Fibroblast of skin of abdomen (primary cell): ENCODE measurements at places on chromosomes 11 and 22.

- DNase-seq: no peak
Observed at GRCh38 chr11:555780-556661, 4.5 kb downstream of the LMNTD2 start.

GRCh38 chr22:23894710-23895598 lies 771 bp downstream of the MIF start:
- peak; percentile 74 for DNase-seq

GRCh38 chr11:79274636-79275331 lies 166.0 kb downstream of the TENM4 start:
- DNase-seq: peak; percentile 88

GRCh38 chr11:1659506-1659905 lies 29.9 kb downstream of the KRTAP5-5 start:
- DNase-seq: no peak

DNA sequence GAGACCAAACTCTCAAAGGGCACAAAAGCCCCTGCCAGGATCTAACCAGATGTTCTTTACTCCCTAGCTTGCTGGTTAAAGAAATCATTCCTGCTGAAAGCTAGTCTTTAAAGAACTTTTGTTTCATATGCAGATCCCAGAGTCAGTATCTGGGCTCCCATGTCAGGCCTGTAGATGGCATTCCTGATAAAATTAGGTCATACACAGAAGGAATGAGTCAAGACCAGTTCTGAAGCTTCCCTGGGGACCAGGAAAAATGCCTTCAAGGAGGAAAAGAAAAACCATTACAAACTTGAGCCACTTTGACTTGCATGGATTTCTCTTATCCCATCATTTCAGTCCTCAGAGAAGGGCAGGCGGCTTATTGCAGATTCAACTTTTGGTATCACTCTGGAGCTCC lies 5.9 kb downstream of the DBX1 start:
- peak; percentile 71 for DNase-seq

DNA sequence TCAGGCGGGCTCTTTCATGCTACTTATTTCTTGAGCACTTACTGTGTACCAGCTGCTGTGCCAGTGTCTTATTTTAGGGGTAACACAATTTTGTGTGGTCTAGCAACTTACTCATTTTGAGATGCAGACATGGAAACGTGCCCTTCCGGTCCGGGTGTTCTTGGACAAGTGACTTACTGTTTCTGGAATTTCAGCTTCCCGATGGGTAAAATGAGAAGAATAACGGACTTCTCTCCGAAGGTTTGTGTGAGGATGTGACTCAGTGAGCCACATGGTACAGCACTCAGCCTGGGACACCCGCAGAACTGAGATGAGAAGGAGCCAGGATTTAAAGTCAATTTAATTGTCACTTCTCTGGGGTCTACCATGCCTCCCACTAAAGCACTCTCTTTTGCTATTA lies 114.5 kb upstream of the SYT13 start:
- peak; percentile 84 for DNase-seq

DNA sequence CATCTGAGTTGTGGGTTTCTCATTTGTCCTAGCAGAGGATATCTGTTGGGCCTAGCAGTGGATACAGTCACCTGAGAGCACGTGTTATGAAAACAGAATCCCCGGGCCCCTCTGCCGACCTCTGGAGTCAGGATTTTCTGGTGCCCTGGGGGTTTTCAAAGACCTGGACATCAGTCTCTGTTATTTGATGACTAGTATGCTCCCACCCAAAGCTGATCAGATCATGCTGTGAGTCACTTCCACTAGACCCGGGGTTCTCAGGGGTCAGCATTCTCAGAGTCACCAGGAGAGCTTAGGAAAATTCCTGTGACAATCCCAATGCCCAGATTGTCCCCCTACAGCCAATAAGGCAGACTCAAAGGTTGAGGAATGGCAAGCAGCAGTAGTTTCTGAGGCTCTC lies 38.7 kb downstream of the KCNJ1 start:
- no peak for DNase-seq

DNA sequence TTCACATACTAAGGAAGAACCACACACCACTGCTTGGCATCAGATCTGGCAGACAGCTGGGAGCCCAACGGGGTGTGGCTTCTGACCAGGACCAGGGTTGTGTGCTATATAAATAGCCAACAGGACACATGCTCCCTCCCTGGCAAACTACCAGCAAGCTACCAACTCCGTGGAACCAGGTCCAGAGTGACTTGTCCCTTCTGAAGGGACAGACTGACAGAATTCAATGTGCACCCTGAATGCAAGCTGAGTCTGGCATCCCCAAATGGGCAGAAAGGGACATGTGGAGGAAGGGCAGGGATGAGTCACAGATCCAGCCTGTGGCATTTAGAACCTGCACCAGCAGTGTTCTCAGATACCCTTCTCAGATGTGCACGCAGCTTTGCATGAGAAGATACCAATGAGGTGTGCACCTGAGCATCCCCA lies 92.9 kb downstream of the MICAL3 start:
- DNase-seq: no peak

GRCh38 chr11:102361086-102362031 lies 14.3 kb downstream of the BIRC2 start:
- peak; percentile 59 for DNase-seq

- no peak for DNase-seq
Observed at GRCh38 chr11:64721359-64721699, 1.7 kb downstream of the NRXN2 start.

GRCh38 chr22:24185001-24185500 lies 3.8 kb downstream of the SUSD2 start:
- no peak for DNase-seq

DNA sequence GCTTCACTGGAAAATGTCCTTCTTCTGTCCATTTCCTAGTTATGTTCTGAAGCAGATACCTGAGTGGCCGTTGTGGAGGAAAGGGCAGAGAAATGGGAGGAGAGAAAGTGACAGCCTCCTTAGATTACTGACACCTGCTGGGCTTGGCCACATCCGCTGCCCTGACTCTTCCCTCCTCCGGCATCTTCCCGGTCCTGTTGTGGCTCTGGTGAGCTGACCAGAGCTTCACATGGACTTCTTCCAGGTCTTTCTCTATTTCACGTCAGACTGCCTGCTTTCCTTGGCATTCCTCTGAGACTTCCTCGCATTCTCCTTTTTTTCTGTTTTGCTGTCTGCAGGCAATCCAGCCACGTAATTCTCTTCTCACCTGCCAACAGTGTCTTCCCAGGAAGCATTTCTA lies 138.7 kb upstream of the E2F8 start:
- peak; percentile 26 for DNase-seq

GRCh38 chr11:77384571-77384970 lies 83.1 kb upstream of the GDPD4 start:
- DNase-seq: peak; percentile 58

DNA sequence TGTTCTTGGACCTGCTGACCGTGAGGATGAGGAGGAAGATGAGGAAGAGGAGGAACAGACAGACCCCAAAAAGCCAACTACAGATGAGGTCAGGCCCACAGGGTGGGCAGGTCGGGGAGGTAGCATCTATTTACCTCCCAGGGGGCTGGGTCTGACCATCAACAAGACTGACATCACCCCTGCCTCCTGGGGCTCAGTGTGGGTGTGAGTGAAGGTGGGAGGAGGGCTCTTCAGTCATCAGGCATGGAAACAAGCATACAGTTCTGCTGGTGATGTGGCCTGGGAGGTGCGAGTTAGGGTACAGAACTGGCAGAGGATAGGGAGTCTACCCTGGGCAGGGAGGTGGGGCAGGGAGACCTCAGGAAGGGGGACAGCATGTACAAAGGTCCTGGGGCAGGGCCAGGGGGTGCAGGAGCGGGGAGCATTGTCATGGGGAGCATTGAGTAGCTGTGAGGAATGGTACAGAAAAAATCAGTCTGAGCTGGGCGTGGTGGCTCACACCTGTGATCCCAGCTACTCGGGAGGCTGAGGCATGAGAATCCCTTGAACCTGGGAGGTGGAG lies 8.9 kb downstream of the PLCB3 start:
- no peak for DNase-seq

DNA sequence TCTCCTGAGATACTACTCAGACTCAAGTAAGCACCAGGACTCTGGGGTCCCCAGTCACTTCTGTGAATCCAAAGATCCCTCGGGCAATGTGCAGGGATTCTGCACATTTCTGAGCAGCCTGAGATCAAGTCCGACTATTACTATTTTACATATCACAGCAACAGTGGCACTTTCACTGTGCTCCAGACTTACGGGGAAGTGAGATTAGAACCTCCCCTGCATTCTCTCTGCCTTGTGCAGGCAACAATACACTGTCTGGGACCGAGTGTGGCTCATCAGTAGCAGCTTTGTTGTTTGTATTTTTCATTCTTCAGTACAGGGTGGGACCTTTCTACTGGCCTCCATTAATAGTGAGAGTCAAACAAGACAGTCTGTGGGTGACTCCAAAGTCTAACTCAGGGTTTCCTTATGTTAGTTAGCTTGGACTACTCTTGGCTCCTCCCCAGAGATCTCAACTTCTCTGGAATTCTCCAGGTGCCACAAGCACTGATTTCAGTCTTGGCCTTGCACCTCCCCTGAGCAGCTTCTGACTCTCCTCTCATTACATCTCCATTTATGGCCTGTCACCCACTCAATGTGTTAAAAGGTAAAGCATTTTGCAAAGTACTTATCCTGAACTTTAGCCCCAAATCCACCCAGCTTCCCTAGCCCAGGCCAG lies 76.2 kb upstream of the TOP3B start:
- DNase-seq: no peak

DNA sequence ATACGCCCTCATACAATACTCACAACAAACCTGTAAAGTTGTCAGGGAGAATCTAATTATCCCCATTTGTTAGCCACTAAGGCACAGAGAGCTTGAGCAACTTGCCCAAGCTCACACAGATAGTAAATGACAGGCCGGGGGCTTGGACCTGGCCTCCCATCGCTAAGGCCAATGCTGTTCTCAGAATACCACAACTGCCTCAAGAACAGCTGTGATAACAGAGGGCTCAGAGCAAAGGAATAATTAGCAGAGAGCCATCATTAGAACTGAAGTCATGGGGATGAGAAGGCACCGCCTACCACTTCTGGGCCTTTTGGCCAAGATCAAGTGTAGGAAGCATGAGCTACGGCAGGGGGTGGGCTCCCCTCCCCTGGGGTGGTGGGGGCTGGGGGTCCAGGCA lies 98.6 kb downstream of the FEZ1 start:
- DNase-seq: no peak

- no peak for DNase-seq
Observed at GRCh38 chr11:3189886-3190583, 24.9 kb upstream of the OSBPL5 start.

DNA sequence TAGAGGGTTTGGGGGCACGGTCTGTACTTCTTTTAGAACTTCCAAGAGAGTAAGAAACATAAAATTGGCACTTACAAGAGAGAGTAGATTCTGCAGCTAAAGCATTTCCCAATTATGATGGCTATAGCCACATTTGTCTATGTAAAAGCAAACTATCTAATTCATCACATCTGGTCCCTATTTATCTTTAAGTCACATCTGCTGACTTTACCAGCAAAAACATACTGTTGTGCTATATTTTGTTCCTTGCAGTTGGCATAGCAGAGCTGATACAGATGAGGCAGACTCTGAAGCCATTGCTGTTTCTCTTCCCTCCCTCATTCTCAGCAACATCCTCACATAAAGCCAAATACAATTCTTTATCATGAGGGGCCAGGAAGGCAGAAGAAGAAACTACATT lies 1533.5 kb upstream of the RAG2 start:
- no peak for DNase-seq

- DNase-seq: no peak
Observed at GRCh38 chr11:112460141-112460540, 199.5 kb upstream of the PLET1 start.

DNA sequence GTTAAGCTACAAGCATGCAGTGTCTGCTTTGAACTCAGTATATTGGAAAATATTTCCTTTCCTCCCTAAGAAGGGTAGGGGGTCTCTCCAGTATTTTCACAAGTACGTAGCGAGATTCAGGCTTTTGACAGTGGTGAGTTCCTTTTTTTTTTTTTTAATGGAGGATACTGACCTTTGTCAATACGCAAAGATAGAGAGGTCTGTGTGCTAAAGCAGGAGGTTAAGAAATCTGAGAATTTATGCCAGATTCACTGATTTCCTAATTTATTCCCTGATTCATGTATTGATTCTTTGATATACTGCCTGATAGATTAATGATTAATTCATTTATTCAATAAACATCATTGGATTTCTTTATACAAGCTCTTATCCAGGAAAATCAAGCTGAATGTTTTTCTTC lies 106.7 kb upstream of the CADM1 start:
- no peak for DNase-seq

DNA sequence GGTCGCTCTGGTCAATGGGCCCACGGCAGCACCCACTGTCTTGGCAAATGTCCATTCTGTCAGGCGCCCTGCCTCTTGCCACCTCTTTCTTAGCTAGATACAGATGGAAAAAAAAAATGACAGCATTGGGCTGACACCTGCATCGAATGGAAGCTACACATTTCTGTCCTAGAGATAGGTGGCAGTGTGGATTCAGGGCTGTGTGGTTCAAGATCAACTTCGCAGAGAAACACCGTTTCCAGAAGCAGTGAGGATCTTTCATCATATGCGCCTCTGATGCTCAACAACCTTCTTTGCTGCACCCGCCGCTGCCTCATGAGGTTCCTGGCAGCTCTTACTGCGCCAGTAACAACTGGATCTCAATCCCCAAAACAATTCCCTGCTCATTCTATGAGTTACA lies 236.3 kb downstream of the KIRREL3 start:
- peak; percentile 4 for DNase-seq

- DNase-seq: no peak
Observed at GRCh38 chr11:43746670-43747069, 66.1 kb downstream of the HSD17B12 start.

- no peak for DNase-seq
Observed at GRCh38 chr11:58276151-58276550, 8.1 kb upstream of the OR10W1 start.

- no peak for DNase-seq
Observed at GRCh38 chr11:112597286-112597790, 336.7 kb upstream of the PLET1 start.

- peak; percentile 73 for DNase-seq
Observed at GRCh38 chr11:91296629-91297028, 928.0 kb upstream of the FAT3 start.

- DNase-seq: no peak
Observed at GRCh38 chr11:120009938-120010337, 128.0 kb downstream of the TRIM29 start.

DNA sequence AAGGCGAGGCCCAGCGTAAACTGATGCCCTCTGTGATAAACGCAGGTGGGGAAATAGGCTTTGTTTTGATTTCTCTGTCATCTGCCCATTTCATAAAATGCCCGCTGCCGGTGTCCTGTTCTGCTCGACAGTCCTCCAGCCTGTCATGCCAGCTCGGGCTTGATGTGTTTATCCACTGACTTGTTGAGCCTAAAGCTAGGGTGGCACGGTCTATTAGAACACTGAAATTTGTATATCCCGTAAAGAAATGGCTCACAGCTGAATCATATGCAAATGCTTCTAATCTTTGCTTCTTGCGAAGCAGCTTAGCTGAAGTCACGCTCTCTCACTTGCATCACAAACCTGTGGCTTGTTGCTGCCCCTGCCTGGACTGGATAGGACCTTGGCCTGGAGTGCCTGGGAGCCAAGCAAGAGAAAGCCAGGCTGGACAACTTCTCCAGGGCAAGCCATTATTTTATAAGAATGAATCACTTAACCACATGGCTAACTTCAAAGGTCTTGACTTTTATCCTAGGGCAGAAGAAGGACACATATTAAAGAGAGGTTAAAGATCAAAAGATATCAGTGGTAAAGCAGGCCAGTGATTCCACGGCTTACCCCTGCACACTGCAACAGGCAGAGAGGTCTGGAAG lies 33.1 kb downstream of the EHF start:
- peak; percentile 77 for DNase-seq

- DNase-seq: no peak
Observed at GRCh38 chr11:28274216-28274615, 166.0 kb downstream of the METTL15 start.
